ENCODE measurements at places on chromosomes 11 and 22.

DNA sequence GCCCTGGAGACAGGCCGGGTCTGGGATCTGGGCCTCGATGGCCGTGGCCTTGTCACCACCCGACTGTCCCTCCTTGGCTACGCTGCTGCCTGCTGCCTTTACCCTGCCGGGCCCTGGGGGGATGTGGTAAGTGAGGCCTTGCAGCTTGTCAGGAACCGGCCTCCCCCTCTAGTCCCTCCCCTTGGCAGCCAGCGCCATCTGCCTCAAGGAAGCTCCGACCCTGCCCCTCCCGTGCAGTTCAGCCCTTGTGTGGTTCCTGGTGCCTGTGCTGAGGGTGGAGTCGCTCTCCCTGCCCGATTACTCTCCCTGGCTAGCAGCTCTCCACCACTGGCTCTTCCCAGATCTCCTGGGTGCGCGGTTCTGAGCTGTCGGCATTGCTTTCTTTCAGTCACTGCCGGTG, 33.7 kb downstream of the CTTN start:
- DNase-seq = no peak

DNA sequence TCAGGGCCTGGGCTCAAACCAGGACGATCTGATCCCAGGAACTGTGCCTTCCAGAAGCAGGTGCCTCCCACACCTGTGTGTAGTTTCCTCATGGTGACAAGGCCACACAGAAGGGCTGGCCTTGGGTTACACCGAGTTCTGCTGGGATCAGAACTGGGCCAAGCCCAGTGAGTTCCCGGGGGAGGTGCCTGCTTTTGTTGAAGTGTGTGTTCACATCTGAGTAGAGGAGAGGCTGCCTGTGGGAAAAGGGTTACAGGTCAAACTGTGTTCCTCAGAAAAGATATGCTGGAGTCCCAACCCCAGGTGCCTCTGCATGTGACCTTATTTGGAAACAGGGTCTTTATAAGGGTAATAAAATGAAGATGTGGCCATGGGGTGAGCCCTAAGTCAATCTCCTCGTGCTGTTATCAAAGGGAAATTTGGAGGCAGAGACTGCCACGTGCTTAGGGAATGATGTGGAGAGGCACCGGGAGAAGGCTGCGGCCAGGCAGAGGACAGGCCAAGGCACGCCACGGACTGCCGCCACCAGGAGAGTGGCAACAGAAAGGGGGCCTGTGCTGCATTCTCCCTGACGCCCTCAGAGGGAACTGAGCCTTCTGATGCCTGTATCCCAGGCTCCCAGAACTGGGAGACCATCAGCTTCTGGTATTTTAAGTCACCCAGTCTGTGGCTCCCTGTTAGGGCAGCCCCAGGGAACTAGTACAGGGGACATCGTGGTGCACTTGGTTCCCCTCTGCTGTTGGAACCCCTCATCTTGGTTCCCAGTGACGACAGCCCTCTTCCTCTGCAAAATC, 158.8 kb downstream of the CACNA1I start:
- DNase-seq = no peak

- no peak for DNase-seq
Measured at GRCh38 chr11:90246468-90246867, 23.6 kb upstream of the CHORDC1 start.

DNA sequence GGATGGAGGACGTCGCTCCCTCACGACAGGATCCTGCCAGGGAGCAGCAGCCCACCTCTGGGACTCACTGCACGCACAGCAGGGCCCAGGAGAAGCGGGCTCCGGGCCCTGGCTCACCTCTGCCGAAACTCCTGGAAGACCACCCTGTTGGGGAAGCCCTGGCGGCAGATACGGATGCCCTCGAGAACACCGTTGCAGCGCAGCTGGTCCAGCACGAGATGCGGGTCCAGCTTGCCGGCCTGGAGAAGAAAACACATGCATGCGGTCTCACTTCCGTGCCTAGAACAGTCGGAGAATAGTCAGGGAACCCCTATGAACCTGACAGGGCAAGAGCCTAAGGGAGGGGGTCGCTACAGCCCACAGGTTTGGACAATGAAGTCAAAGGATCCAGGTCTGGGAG, 52.9 kb downstream of the APOL1 start:
- DNase-seq = no peak

- no peak for DNase-seq
Measured at GRCh38 chr11:133793271-133794035, 51.9 kb downstream of the SPATA19 start.

- DNase-seq = no peak
Measured at GRCh38 chr11:123082977-123083376, 21.0 kb upstream of the HSPA8 start.
